ENCODE measurements at places on chromosomes 3 and 15.

DNA sequence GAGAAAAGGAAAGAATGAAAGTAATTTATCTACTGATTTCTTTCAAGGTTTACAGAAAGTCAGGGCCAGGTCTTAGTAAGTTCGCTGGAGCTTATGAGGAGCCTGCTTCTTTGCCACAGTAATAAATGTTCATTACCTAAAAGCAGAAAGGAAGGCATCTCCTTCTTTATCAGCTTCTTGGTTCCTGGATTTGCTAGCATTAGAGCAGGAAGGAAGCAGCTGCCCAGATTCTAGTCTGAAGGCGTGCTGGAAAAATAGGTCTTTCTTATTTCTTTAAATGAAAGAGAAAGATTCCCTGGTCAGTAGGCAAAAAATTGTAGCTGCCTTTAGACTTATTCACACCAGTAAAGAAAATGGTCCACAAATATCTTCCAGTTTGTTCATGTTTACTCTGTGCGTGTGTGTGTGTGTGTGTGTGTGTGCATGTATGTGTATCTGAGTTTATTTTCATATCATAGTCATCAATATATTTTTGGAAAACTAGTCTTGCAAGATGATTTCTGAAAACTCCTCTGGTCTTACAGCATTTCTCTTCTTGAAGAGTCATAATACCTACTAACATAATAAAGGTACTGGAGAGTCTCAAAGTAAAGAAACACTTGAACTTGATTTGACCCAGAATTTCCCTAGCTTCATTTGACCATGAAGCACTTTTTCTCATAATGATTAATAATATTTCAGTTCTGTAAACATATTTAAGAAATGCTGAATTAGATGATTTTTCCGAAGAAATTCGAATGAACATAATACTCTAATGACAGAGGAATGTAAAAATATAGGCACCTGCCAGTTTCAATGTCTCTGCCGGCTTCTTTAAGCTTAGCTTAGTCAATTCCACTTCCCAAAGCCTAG, 255.3 kb upstream of the ZPLD1 start:
- no peak for DNase-seq

- no peak for DNase-seq
These were observed 39.5 kb downstream of the STARD5 start for GRCh38 chr15:81284256-81285031.

DNA sequence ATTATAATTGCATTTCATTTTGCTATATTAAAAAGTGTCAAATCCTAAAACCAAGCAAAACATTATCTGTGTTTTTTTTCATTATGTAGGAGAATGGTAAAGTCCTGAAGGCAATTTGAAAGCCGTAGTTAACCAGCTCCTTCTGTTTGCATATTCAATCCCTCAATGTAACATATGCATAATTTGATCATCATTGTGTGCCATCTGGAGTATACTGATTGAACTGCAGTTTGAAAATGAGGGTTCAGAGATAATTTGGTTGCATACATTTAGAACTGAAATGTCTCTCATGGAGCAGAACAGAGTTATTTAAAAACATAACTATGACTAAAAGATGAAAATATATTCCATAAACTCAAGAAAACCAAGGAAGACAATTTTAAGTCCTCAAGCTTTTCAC, 518.6 kb downstream of the GBE1 start:
- peak; percentile 26 for DNase-seq

GRCh38 chr3:106715286-106715685, 662.0 kb upstream of the CCDC54 start:
- no peak for DNase-seq

- DNase-seq: no peak
These were observed 24.9 kb upstream of the GABRA5 start for GRCh38 chr15:26841941-26842340.

DNA sequence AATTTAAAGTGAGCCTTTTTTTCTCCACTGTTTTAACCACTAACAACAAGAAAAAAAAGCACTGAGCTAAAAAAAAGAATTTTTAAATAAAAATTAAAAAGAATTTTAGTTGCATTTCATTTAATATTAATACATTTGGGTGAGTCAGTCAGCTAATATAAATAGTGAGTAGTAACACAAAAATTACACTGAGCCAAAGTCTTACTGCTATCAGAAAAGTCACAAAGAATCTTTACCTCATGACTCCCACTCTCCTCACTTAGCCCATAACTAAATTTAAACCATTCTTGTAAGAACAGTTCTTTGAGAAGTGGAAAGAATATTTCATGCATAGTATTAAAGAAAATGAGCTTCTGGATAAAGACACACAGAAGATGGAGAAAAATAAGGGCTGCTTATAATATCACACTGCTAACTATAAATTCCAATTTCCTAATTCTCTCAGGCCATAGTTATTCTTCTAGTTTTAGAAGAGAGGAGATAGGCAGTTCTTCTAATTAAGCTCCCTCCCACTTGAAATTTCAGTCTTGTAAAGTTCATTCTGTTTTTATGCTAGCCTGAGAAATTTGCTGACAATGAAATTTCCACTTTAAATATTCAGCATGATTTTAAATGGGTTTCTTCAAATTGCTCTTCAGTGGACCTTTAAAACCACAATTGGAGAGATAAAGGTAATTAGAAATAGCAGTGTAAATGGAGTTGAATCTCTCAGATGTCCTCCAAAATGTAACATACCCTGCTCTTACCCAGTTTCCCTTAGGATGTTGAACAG, 17.6 kb downstream of the SHQ1 start:
- DNase-seq: no peak

GRCh38 chr3:66353530-66353929, 132.7 kb downstream of the SLC25A26 start:
- no peak for DNase-seq

DNA sequence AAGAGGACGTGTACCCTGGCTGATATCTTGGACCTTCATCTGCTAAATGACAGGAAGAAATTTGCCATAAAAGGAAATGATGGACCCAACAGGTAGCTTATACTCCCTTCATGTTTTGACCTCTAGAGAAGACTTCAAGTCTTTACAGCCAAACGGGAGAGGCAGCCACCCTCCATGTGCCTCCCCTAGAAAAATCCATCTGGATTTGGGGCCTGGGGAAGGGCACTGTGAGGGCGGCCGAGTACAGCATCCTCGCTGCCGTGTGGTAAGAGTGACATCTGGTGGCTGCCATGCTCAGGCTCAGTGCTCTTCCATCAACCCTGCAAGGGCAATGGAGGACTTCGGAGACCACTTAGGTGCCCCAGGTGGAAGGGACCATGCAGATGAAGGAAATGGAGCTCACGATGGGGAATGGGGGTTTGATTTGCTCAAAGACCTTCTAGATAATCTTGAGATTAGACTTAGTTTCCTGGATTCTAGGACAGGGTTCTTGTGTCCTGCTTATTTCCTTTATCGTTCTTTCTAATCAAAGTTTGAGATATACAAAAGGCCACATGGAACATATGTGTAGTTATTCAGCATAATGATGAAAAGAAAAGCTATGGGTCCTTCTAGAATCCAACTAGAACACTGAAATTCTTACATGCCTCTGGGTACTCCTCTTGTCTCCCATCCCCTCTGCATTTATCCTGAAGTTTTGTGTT, 44.4 kb downstream of the AQP9 start:
- peak; percentile 59 for DNase-seq

GRCh38 chr3:110623571-110623970, 448.0 kb upstream of the NECTIN3 start:
- no peak for DNase-seq

DNA sequence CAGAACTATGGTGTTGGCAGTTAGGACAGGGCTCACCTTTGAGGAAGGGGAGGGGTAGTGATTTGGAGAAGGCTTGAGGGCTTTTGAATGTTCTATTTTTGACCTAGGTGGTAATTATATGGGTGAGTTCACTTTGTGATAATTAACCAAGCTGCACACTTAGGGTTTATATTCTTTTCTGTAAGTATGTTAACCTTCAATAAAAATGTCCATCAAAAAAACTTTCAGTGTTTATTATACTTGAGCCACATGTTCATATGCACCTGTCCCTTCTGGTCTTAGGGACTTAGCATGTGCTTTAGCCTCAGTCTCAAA, 28.4 kb downstream of the PDE8A start:
- peak; percentile 67 for DNase-seq

DNA sequence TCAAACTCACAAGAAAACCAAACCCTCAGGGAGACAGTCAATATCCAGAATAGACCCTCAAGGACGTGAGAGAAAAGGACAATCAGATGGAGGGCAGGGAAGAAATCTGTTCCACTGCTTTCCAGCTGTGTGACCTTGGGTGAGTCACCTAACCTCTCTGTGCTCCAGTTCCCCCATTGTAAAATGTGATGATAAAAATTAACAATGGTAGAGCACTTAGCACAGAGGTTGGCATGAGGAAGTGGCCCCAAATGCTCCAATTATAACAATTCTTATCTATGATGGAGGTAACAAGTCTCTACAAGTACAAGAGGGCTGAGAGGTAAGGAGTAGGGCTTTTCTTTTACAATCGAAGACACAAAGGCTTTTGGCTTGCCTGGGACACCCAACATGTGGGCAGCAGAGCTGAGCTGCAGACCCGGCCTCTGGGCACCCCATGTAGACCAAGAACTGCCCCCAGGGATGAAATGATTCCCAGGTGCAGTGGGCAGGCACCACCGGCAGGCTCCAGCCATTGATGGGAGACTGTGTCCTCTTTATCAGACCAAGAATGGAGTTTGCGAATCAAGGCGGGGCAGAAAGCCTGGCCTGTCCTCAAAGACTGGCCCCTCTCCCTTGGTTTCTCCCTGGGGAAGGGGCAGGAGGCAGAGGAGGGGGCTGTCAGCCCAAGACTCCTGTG, 22.0 kb downstream of the WNT7A start:
- no peak for DNase-seq

Data from NCI-H1105 treated with DMSO at 0.1 percent for 48 hours (cell line).